ENCODE measurements at places on chromosomes 2 and 18.

DNA sequence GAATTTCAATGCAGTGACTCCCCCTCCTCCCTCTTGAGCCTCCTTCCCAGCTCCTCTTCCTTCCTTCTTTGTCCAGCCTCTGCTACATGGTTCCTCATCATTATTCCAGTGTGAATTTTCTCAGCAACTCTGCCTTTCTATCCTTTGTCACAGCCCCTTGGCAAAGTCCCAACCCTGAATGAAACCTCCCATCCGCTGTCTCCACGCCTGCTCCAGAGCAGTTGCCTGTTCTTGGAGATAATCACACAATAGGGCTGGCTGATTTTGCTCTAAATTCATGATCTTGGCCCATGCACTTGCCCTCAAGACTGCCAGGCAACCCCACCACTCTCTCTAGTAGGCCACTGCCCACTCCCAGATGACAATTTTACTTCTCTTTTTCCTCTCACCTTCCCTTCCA is 61.4 kb downstream of the BCL2L11 start:
- no peak for DNase-seq
- H3K4me1 ChIP-seq: no peaks in the 10 kb centered on the region
- no peak overlapping the region for H3K27ac ChIP-seq
- no peak overlapping the region for H3K4me3 ChIP-seq

DNA sequence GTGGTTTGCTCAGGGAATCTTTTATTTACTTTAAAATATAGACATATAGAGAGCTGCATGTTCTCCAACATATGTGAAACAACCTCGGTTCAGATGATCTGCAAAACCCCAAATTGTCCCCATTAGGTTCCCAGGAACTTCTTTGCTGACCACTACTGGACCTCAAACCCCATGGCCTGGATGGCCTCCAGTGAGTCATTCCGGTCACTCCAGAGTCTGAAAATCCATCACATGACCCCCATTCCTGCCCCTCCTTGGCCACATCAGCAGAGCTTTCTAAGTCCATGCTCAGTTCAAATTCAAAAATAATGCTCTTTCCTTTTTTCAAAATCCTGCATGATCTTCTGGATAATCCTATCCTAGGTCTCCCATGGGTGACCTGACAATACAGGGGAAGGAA is 271.0 kb downstream of the TNS1 start:
- peaks cover 28% of the 10 kb centered on the region for H3K4me1 ChIP-seq
- DNase-seq: no peak
- H3K27ac ChIP-seq: no peak overlapping the region

DNA sequence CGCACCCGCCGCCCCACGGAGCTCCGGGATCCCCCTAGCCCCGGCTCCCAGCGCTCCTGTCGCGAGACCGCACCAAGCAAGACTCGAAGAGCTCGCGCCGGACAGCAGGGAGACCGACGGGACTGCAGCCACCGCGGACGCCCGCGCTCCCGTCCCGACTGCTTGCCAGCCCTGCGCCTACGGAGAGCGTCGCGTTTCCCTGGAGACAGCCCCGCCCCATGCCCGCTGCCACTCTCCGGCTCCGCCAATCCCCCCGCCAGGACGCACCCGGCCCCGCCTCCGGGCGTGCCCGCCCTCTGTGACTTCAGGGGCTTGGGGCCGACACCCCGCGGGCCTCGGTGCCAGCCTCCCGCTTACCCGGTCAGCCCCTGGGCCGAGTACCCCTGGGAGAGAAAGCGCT is at the start of gene ANKMY1:
Gene ANKMY1 (minus strand): TSS at position 181 of the 400 bp plus-strand sequence. CDS start 653 bp downstream, outside the sequence.
- no peaks in the 10 kb centered on the region for H3K27me3 ChIP-seq
- peaks cover 43% of the 10 kb centered on the region for H3K4me1 ChIP-seq
- H3K36me3 ChIP-seq: no peaks in the 10 kb centered on the region
- peak; percentile 91 for DNase-seq
- H3K27ac ChIP-seq: no peak within 1 kb of the TSS
- peak within 1 kb of the TSS; percentile 45 for H3K4me3 ChIP-seq

- no peaks in the 10 kb centered on the region for H3K27me3 ChIP-seq
- no peak overlapping the region for H3K4me3 ChIP-seq
- peaks cover 22% of the 10 kb centered on the region for H3K4me1 ChIP-seq
- DNase-seq: no peak
- H3K36me3 ChIP-seq: no peaks in the 10 kb centered on the region
Measured at GRCh38 chr2:231640641-231641111, 48.0 kb downstream of the TEX44 start.

- no peaks in the 10 kb centered on the region for H3K36me3 ChIP-seq
- peak overlapping the region; percentile 59 for H3K27ac ChIP-seq
- no peak for DNase-seq
Measured at GRCh38 chr2:68737711-68738110, 3.1 kb downstream of the ARHGAP25 start.

- DNase-seq: no peak
- no peak overlapping the region for H3K4me3 ChIP-seq
- no peaks in the 10 kb centered on the region for H3K36me3 ChIP-seq
- no peak overlapping the region for H3K27ac ChIP-seq
Measured at GRCh38 chr2:14475994-14476393, 156.5 kb upstream of the LRATD1 start.

GRCh38 chr2:26330604-26331003 is 15.3 kb upstream of the SELENOI start:
- no peaks in the 10 kb centered on the region for H3K27me3 ChIP-seq
- DNase-seq: no peak
- no peaks in the 10 kb centered on the region for H3K36me3 ChIP-seq
- peaks cover 4% of the 10 kb centered on the region for H3K4me1 ChIP-seq
- no peak overlapping the region for H3K27ac ChIP-seq
- no peak overlapping the region for H3K4me3 ChIP-seq
